ENCODE measurements at places on chromosomes 4 and X.

- no peak for DNase-seq
Observed at GRCh38 chrX:105880491-105880890, 58.2 kb downstream of the NRK start.

- DNase-seq, result no peak
Observed at GRCh38 chr4:138035781-138036258, 206.3 kb downstream of the SLC7A11 start.

DNA sequence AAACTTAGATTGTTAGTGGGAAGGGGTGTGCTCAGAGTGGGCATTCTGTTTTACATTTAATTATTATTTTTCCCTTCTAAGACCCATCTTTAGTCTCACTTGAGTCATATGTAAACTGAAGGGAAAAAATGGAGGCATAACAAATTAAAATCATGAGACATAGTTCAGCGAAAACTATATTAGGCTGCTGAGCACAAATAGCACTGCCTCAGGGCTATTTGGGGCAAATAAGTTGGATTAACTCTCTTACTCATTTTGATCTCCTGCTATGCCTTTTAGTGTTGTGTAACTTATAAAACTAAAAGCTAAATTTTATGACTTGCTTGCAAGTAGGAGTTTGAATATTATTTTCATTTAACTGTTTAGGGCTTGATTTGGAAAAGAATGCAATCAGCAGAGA is 1329.2 kb upstream of the PCDH7 start:
- DNase-seq, result no peak

DNA sequence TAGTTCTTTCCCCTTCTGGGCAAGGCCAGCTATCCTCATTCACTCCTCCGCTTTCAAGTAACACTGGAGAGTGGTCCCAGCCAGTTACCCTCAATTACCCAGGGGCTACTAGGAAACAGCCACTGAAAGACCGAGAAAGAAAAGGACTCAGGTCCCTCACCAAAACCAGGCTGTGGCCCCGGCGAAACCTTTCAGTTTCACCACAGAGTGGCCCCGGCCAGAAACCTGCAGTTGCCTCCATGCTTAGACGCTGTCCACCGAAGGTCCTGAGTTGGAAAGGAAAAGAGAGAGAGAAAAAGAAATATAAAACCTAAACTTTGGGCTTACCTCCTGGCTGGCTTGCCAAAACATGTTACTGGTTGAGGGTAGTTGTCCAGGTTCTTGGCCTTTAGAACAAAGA is 5.0 kb upstream of the AREG start:
- no peak for DNase-seq

DNA sequence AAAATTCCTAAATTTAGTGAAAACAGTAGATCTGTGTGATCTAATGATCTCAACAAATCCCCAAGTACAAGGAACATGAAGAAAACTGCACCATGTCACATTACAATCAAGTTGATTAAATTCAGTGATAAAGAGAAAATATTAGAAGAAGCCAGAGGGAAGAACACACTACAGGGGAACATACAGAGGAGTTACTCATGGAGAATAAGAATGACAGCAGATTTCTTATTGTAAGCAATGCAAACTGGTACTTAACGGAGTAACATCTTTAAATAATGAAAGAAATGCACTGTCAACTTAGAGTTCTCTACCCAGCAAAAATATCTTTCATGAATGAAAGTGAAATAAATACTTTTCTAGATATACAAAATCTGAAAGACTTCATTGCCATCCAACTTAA is 21.1 kb downstream of the TLL1 start:
- DNase-seq, result no peak

DNA sequence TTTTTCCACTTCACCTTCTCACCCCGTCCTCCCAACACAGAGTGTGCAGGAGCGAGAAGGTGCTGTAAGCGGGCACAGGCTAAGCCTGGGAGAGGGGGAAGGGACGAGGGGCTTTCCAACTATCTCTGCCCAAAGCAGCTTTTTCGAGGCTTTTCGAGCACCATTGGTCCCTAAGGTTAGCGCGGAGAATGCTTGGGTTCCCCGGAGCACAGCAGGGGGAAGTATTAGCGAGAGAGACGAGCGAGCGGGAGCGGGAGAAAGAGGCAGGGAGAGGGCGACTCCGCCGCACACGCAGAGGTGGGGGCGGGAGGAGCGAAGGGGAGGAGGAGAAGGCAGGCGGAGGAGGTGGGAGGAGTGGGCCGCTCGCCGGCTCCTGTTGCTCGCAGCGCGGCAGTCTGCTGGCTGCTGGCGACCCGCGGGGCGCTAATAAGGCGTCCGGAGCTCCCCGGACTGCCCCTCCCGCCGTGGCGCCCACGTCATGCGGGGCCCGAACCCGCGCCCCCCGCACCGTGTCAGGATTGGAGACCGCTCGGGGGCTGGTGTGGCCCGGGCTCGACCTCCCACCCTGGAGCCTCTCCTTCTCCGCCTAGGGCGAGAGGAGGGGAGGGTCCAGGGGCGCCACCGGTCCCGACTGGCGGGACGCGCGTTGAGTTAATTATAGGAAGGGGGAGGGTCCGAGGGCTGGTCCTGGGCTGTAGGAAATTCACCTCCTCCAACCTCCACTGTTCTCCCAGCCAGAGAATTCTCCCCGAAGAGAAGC is at the start of gene ADAMTS3:
ADAMTS3 (minus strand) TSS at position 263 of the 760 bp plus-strand sequence. CDS start 459 bp downstream, outside the sequence.
- DNase-seq, result no peak

DNA sequence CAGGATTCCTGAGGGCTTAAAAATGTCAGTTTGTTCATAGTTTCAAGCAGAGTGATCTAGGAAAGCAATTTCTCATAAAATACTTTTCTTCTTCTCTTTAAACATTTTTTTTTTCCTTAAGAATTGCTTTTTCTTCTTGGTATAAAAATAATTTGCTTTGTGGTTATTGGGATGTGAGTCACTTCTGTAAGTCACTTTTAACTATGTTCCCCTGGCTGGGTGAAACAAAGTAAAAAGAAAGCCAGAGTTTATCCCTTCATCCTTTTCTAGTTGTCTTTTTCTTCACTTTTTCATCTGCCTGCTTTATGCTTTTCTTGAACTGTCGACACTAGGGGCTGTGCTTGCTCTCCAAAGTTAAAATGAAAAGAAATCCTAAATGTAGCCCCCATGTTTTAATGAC is 33.5 kb downstream of the ARSJ start:
- no peak for DNase-seq

DNA sequence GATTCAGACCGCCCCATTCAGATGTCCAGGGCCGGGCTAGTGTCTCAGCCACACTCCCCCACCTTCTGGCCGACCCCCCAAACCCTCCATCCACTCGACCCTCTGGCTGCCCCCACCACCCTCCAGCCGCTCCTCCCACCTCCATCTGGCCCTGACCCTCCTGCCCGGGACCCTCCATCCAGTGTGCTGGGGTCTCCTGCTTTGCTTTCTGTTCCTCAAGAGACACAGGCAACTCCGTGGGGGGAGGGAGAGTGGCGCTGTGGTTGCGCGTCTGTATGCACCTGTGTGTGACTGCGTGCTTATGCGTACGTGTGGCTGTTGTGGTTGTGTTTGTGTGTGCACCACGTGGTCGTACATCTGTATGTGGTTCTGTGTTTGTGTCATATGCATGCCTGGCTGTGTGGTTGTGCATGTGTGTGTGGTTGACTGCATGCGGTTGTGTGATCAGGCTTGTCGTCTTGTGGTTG is 33.3 kb downstream of the CPLX1 start:
- no peak for DNase-seq

GRCh38 chr4:11495291-11495690 is 66.6 kb upstream of the HS3ST1 start:
- DNase-seq, result no peak

GRCh38 chr4:75561789-75562188 is 5.9 kb downstream of the ODAPH start:
- DNase-seq, result no peak

DNA sequence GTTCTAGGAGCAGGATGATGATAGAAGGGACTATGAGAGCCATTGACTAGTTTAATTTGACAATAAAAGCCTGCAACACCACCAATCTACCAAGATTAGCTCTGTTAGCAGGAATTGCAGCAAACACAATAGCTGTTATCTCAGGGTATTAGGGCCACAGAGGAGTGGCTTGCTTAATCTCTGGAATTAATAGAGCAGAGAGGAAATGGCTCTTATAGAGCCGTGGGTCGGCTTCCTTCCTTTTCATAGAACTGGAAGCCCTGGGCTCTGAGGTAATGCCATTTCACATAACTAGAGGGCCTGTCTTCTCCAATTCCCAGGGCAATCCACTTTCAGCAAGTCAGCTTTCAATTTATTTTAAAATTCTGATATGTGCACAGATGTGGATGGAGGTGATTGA is 83.0 kb downstream of the MAMLD1 start:
- DNase-seq, result no peak

DNA sequence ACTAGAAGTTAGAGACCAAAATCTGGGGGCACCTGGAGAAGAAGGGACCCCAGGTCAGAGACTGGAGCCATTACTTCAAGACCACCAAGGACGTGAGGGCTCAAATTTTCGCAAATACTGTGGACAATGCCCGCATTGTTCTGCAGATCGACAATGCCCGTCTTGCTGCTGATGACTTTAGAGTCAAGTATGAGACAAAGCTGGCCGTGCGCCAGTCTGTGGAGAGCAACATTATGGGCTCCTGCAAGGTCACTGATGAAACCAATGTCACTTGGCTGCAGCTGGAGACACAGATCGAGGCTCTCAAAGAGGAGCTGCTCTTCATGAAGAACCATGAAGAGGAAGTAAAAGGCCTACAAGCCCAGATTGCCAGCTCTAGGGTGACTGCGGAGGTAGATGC is 101.2 kb downstream of the NCAPG start:
- no peak for DNase-seq

GRCh38 chr4:128303986-128304385 is 16.4 kb upstream of the PGRMC2 start:
- DNase-seq, result no peak

- no peak for DNase-seq
Observed at GRCh38 chr4:147829401-147830101, 97.7 kb downstream of the ARHGAP10 start.

DNA sequence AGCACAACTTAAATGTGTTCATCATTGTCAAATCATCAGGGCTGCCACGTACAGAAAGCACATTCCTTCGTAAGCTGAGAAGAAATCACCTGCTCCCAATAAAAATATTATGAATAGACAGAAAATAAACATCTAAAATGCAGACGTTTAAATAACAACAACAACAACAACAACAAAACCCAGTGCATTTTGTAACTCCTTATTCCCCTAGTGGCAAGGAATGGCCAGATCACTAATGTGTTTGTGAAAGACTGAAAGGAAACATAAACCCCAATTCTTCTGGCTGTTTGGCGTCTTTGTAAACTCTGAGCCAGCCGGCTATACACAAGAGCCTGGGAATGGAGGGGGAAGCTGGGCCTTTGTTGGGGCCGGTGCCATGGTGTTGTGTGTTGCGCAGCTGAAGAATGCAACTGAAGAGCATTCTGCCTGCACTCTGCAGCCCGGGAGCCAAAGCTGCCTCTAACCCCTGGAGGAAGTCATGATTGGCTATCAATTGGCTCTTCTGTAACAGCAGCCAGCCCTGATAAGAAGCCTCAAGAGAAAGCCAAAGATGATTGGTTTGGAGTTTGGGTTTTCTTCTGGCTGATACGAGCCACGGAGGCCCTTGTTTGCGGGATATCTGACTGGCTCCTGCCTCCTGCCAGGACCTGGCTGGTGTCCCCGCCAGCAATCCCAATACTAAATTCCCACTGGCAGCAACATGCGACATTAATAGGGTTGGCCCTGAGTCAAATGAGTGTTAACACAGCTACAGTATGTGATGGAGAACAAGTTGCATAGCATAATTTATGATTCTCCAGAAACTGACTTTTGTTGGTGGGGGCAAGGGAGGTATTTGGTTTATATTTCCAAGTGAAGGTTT is 89.7 kb upstream of the TFDP3 start:
- no peak for DNase-seq

- DNase-seq, result no peak
Observed at GRCh38 chrX:4708970-4709760, 995.7 kb upstream of the PRKX start.

DNA sequence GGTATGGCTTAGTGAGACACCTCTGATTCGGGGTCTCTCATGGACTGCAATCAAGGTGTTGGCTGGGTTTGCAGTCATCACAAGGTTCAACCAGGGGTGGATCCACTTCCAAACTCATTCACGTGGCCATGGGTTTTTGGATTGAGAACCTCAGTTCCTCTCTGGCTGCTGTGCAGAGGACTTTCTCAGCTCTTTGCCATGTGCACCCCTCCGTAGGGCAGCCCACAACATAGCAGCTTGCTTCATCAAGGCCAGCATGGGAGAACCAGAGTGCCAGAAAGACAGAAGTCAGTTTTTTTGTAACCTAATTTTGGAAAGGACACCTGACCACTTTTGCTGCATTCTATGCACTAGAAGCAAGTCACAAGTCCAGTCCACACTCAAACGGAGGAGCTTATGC is 154.9 kb downstream of the PJA1 start:
- DNase-seq, result no peak

- no peak for DNase-seq
Observed at GRCh38 chr4:116024954-116025708, 911.7 kb upstream of the NDST4 start.

DNA sequence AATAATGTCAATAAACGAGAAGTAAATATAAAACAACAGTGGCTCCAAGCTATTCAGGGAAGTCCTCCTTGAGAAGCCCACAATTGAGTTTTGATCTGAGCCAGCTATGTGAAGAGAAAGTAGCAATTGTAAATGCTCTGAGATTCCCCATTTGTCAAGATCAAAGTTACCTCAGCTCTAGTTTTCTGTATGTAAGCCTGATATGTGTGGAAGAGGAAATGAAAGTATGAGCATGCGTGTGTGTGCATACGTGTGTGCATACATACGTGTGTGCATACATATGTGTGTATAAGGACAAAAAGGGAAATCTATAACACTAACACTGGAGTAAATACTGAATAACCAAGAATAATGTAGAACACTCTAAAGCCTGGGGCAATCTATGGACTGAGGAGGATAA is 130.3 kb downstream of the SCFD2 start:
- DNase-seq, result no peak

- no peak for DNase-seq
Observed at GRCh38 chr4:150771382-150771781, 189.4 kb downstream of the MAB21L2 start.

GRCh38 chr4:109977854-109978501 is 65.3 kb downstream of the EGF start:
- DNase-seq, result no peak

DNA sequence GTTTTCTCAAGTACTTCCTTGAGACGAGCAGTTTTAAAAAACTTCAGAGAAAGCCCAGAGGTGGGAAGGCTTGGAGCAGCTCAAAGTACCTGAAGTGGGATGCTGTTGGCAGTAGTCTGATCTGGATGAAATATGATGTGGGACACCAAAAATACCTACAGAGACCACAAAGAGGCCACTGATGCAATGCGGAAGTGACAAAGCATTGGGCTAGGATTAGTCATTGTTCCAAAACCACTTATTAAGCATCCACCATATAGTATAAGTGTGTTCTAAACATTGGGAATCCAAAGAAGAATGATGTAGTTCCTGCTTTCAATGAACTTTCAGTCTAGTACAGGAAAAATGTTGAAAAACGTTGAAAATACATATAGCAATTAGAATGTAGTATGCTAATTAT is 386.1 kb upstream of the CNKSR2 start:
- no peak for DNase-seq

- no peak for DNase-seq
Observed at GRCh38 chrX:70134116-70134477, 850 bp downstream of the IGBP1 start.

Data from T-helper 22 cell (primary cell).